Cerebellum (tissue), 4 donors: ENCODE measurements at places on chromosomes 12 and 14. TPM values are rescaled to one million over a fixed set of nuclear protein-coding genes. Genes with fewer than 3 reads are reported as not detected.

CFAP251 gene
- total RNA-seq = 12.4 TPM

DNA sequence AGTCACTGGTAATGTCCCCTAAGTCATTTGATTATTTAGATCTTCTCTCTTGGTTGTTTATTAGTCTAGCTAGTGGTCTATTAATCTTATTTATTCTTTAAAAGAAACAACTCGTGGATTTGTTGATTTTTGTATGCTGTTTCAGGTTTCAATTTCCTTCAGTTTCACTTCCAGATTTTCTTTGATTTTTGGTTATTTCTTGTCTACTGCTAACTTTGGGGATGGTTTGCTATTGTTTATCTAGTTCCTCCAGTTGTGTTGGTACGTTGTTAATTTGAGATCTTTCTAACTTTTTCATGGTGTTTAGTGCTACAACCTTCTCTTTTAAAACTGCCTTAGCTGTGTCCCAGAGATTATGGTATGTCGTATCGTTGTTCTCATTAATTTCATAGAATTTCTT is 18.5 kb upstream of the CD69 start:
- no peak for DNase-seq

DNA sequence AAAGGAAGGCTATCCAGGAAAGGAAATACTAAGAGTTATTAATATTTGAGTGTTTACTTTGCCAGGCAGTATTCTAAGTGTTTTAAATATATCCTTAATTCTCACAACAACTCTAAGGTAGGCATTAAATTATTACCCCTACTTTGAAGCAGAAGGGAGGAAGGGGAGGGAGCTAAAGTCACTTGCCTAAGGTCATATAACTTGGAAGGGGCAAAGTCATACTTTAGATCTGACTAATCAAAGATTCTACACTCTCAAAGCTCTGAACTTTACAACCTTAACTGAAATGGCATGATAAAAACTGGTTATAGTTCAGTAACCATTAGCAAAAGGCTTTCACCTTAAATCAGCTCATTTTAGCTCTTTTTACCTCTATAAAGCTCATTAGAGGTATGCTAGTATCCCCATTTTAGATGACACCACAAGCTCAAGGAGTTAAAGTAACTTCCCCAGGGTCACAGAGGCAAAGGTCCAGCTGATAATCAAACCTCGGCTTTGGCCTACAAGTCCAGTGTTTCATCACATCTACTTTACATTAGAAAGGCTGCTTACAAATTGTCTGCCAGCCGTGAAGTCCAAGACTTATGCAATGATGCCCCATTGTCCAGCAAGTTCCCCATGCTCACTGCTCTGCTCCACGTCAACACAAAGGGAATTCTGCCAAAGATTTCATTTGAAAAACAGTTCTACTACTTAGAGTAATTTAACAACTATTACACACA is 223.9 kb downstream of the MED13L start:
- no peak for DNase-seq

HPD gene
- not detected for total RNA-seq

DNA sequence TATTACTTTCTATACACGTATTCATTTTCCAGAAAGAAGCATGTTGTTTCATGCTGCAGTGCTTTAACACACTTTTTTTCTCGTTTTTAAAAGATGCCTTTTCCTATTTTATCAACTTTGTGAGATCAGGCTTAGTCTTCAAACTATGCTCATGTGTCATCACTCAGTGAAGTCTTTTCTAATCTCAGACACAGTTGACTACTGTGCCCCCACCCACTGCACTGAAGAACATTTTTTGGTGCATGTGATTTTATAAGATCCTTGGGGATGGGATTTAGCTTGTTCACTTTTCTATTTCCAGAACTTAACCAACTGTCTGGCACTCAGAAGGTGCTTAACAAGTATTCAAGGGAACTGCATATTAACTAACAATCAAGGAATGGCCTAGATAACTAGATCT is 85.5 kb downstream of the CDK17 start:
- no peak for DNase-seq

CDK4 gene
- total RNA-seq = 48.5 TPM

DNA sequence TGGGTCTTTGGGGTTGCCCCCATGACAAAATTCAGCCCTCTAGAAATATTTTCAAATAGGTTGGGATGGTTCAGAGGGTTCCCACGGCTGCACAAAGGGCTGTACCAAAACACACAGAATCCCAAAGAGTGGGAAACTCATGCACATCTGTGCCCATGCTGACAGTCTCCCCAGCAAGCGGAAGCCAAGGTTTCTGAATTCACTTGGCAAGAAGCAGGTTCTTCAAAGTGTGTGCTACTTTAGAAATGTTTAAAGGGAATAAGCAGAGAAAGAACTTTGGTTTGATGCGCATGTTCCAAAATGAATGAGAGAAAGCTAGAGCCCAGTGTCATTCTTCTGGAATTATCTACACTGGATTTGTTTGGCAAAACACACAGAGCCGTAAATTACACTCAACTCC is 46.7 kb downstream of the FOXN3 start:
- DNase-seq = no peak

GRCh38 chr14:92632546-92633273 is 115.7 kb downstream of the LGMN start:
- no peak for DNase-seq

DNA sequence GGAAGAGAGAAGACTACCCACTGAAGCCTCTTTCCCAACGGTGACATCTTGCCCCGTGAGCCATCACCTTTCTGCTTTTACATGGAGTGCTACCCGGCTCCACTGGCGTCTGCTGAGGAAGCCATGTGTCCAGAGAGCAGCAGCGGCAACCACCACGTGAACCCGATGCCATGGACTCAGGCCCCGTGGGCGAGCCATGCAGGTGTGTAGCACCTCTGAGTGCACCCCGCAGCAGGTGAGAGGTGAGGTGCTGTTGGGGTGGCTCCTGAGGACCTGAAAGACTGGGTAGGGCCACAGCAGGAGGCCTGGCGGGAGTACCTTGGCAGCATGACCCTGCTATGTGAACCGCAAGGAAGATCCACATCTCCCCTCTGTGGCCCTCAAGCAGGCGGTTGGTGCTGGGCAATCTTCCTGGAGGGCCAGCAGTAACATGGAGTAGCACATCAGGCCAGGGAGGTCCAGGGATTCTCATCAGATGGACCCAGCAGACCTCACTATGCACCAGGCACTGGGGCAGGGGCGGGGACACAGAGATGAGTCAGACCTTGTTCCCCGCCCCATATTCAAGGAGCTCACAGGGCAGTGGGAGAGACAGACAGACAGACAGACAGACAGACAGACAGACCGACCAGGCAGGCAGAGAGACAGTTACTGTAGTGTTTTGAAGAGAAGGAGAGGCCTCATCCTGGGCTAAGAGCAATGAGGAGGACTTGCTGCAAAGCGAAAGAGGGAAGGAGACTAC is 129.6 kb downstream of the PAPOLA start:
- no peak for DNase-seq

RNU4-1 gene
- under 0.01 TPM for total RNA-seq

GRCh38 chr14:106872611-106873446 is 1346.4 kb downstream of the TMEM121 start:
- DNase-seq = no peak

GRCh38 chr12:4526923-4527546 is 11.7 kb upstream of the RAD51AP1 start:
- no peak for DNase-seq

DNA sequence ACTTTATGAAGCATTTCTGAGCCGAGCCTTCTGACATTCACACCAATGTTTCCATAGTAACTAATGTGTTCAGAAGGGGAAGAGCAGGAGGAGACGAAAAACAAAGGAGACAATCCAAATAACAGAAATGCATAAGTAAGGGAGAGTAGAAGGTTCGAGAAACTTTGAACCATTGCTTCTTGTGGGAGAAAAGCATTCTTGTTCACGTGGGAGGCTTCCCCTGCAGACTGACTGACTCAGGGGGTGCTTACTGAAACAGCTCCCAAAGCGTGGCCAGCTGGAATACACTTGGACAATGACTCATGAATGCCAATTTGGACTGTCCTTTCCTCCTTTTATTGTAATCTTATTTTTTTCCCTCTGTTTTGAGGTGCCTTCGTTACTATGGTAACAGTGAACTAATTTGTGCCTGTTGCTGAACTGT is 73.9 kb downstream of the NEDD1 start:
- no peak for DNase-seq

PLEKHH1 gene
- 13.2 TPM for total RNA-seq

- no peak for DNase-seq
Observed at GRCh38 chr12:34215893-34216285, 193.6 kb downstream of the ALG10 start.

RPS6KL1 gene
- total RNA-seq = 42.4 TPM

DNA sequence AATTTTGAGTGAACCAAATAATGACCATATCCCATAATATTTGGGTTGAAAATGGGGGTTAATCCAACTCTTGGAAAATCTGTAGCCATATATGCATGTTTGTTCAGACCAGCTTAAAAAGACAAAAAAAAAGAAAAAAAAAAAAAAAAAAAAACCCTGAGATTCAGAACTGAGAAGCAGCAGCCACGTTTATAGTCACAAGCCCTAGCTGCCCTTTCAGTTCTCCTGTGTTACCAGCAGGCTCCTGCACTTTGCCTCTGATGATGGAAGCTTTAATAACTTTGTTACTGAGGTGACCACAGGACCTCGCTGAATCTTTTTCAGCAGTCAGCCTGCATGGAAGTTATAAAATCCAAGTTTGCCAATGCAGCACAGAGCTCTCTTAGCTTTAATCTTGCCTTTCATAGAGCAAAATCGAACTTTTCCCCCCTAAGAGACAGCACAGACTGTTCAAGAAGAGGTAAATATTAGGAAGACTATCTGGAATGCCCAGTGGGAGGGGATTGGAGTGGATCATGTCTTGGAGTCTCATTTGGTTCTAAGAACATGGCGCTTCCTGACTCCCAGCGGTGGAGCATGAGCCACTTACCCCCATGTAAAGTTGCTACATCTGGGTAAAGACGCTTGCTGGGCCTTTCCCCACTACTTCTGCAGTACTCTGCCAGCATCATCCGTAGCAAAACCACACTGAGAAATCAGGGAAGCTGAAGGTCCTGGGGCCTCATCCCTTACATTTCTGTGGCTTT is 20.6 kb downstream of the GNG2 start:
- no peak for DNase-seq

- no peak for DNase-seq
Observed at GRCh38 chr12:56462565-56462964, 5.8 kb upstream of the SPRYD4 start.

DNA sequence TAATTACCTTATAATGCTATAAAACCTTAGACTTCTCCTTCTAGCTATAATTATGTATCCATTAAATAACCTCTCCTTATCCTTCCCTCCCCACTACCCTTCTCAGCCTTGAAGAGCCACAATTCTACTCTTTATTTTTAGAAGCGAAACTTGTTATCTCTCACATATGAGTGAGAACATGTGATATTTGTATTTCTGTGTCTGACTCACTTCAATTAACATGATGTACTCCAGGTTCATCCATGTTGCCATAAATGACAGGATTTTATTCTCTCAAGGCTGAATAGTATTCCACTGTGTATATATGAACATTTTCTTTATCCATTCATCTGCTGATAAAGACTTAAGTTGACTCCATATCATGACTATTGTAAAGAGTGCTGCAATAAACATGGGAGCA is 485.6 kb downstream of the FLRT2 start:
- DNase-seq = no peak

DNA sequence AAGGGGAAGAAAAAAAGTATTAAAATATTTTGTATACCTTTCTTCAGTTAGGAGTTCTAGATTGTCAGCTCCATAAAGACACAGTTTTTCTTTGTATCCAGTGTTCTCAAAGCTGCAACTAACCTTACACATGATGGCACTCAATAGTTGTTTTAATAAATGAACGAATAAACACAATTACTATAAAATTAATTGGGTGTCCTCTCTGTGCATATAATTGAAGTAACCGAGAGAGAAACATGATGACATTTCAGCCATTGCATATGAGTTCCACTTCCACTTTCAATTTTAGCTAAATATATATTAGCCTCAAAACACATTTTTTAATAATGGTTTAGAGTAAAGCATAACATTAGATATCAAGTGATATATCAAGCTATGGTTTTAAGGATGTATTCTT is 671.2 kb downstream of the LRFN5 start:
- no peak for DNase-seq

GRCh38 chr14:20631023-20631879 is 10.2 kb downstream of the OR6S1 start:
- peak; percentile 44 for DNase-seq

GRCh38 chr14:60482743-60483142 is 3.1 kb downstream of the C14orf39 start:
- no peak for DNase-seq

DNA sequence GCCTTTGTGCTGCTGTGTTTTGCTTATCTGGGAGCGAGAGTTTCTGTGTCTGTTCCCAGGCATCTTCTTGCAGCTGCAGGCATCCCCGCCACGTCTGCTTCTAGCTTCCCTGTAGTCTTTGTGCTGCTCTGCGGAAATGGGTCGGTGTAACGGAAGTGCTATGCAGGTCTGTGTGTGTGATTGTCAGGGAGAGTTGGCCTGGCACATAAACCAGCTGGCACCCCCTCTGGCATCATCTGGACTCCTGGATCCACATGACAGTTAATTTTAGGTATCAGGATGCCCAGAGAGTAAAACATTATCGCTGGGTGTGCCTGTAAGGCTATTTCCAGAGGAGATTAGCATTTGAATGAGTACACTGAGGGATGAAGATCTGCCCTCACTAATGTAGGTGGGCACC is 9.4 kb upstream of the OASL start:
- DNase-seq = no peak

CLEC9A gene
- total RNA-seq = not detected

GRCh38 chr12:7834701-7835100 is 38.0 kb downstream of the SLC2A14 start:
- DNase-seq = no peak

- no peak for DNase-seq
Observed at GRCh38 chr12:152440-152839, 61.5 kb downstream of the SLC6A12 start.

DNA sequence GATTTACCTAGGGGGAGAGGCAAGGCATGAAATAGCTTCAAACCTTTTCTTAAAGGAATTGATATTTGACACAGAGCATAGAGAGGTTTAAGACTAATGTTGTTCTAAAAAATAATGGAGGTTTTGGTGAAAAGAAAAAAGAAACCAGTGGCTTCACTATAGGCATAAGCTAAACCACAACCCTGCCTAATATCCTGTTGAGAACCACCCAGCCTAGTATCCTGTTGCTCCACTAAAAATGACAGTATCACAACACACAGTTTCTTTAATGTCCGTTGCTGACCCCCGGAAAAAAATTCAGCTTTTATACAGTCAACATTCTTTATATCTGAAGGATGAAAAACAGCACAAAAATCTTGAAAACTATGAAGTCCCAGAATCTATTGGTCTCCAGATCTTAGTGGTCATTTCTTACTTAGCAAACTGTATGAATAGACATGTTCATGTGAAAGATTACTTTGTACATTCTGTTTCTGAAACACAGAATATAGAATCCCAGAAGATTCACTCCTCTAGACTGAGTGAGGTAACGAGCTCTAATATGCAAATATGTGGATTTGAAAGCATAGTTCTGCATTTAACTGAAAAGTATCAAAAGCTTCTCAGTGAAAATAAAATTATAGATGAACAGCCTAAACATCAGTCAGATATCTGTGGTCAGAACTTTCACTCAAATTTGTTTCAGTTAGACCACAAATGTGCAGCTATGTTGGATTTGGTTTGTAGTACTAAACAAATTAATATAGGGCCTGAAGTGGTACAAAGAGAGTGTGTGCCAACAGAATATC is 40.5 kb downstream of the GALC start:
- DNase-seq = no peak

PIK3C2G gene
- 10.5 TPM for total RNA-seq
